ENCODE measurements at places on chromosomes 1 and 21.
A peak's percentile ranks its signal among the peaks of the same experiment; 100 is the strongest.

GRCh38 chr1:22884806-22885530 is 87.7 kb downstream of the LACTBL1 start:
- no peak overlapping the region for H3K27ac ChIP-seq
- H3K36me3 ChIP-seq: no peaks in the 10 kb centered on the region
- peaks cover 5% of the 10 kb centered on the region for H3K27me3 ChIP-seq
- no peak overlapping the region for H3K4me3 ChIP-seq
- no peak for DNase-seq

- H3K27me3 ChIP-seq: no peaks in the 10 kb centered on the region
- no peak overlapping the region for H3K4me3 ChIP-seq
- peaks cover 8% of the 10 kb centered on the region for H3K4me1 ChIP-seq
- H3K36me3 ChIP-seq: no peaks in the 10 kb centered on the region
- no peak for DNase-seq
These were observed 19.3 kb downstream of the DPT start for GRCh38 chr1:168709405-168710363.

DNA sequence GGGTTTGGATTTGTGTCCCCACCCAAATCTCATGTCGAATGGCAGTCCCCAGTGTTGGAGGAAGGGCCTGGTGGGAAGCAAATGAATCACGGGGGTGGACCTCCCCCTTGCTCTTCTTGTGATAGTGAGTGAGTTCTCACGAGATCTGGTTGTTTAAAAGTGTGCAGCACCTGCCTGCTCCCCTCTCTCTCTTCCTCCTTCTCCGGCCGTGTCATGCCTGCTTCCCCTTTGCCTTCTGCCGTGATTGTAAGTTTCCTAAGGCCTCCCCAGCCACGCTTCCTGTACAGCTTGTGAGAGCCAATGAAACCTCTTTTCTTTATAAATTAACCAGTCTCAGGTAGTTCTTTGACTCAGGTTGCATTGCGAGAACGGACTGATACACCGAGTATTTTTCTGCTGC is 15.9 kb downstream of the CLDN14 start:
- H3K27ac ChIP-seq: no peak overlapping the region
- H3K27me3 ChIP-seq: no peaks in the 10 kb centered on the region
- H3K4me3 ChIP-seq: no peak overlapping the region
- no peaks in the 10 kb centered on the region for H3K36me3 ChIP-seq
- peaks cover 14% of the 10 kb centered on the region for H3K4me1 ChIP-seq

DNA sequence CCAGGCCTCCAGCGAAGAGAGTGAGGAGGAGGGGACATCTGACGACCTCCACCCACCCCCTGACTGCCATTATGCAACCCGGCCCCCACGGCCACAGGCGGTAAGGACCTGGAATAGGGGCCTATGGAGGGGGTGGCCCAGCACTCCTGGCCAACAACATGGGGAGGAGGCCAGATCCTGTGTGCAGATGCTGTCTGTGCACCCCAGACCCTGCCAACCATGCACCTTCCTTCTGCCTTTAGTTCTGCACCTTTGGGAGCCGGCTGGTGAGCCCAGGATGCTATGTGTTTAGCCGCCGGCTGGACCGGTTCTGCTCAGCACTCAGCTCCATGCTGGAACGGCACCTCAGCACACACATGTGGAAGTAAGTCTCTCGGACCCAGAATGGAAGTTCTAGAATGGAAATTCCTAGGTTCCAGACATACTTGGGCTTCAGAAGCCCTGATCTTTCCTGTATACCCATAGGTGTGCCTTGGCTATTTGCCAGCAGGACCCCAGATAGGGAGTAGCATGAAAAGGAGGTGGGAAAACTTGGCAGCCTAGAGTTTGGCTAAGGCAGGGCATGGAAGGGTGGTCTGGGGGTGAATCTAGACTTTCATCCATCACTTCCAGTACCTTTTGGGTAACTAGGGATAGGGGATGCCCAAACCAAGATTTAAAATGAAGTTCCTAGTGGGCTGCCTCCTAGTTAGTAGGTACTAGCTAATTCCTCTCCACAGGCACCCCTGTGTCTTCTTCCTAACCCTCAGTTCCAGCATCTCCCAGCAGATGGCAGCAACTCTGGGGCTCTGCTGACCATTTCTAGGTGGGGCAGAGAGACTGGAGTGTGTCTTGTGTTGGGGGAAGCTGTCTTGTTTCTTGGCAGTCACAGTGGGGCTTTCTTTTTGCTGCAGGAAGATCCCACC is 3.6 kb upstream of the CYB561D1 start:
- no peak overlapping the region for H3K4me3 ChIP-seq
- H3K27me3 ChIP-seq: no peaks in the 10 kb centered on the region
- peak overlapping the region; percentile 42 for H3K27ac ChIP-seq

- H3K27ac ChIP-seq: no peak overlapping the region
- DNase-seq: no peak
- peaks cover 6% of the 10 kb centered on the region for H3K27me3 ChIP-seq
- no peaks in the 10 kb centered on the region for H3K4me1 ChIP-seq
These were observed 30.5 kb downstream of the SIM2 start for GRCh38 chr21:36729310-36729970.

Data from psoas muscle (tissue), 8 donors.